ENCODE measurements at places on chromosomes 12 and 14. TPM values are rescaled to one million over a fixed set of nuclear protein-coding genes. Genes with fewer than 3 reads are reported as not detected.

DNA sequence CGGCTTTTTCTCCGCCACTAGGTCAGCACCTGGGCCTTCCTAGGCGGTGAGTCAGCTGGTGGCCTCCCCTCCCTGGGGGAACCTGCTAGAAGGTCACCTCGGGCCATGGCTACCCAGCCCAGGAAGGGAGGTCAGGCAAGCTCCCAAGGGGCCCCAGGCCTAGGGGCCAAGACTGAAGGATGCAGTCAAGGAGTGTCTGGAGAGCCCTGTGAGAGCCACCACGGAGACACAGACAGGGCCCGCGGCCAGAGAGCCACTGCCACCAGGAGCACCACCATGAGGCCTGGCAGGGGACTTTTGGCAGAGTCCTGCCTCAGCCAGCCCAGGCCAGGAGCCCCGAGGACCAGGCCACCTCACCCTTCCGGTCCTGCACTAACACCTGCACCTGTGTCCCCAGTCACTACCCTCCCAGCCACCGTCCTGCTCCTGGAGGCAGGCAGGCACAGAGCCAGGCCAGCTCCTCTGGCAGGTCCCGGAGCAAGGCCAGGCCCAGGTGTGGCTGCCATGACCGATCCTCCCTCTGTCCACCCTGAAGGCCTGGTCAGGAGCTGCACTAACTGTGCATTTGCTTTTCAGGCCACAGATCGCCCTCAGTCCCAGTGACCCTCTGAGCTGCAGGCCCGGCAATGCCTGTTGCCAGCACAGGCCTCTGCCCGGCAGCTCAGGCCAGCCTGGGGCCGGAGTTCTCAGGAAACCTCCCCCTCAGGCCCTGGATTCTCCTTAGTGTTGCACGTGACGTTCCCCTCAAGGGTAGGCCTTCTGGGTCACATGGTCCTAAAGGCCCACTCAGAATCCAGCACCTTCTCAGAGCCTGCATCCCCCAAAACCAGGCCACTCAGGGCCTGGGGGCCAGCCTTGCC lies 6.9 kb downstream of the PHETA1 start:
- peaks cover 7% of the 10 kb centered on the region for H3K4me1 ChIP-seq
- no peak overlapping the region for H3K4me3 ChIP-seq
- peaks cover 8% of the 10 kb centered on the region for H3K36me3 ChIP-seq
- no peaks in the 10 kb centered on the region for H3K27me3 ChIP-seq
- no peak for DNase-seq
- H3K27ac ChIP-seq: no peak overlapping the region

GRCh38 chr14:74478996-74479635 lies 14.0 kb downstream of the NPC2 start:
- peak overlapping the region; percentile 41 for H3K27ac ChIP-seq
- no peak overlapping the region for H3K4me3 ChIP-seq
- DNase-seq: no peak
- peaks cover 12% of the 10 kb centered on the region for H3K4me1 ChIP-seq
- no peaks in the 10 kb centered on the region for H3K36me3 ChIP-seq

DNA sequence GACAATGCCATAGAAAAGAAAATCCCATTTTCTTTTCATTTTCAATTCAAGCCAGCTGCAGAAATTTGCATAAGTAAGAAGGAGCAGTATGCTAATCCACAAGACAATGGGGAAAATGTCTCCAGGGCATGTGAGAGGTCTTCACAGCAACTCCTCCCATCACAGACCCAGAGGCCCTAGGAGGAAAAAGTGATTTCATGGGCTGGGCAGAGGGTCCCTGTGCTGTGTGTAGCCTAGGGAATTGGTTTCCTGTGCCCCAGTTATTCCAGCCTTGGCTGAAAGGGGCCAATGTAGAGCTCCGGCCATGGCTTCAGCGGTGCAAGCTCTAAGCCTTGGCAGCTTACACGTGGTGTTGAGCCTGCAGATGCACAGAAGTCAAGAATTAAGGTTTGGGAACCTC lies 211.4 kb downstream of the CCDC59 start:
- H3K4me1 ChIP-seq: no peaks in the 10 kb centered on the region
- H3K27ac ChIP-seq: no peak overlapping the region
- H3K27me3 ChIP-seq: no peaks in the 10 kb centered on the region

- no peaks in the 10 kb centered on the region for H3K4me1 ChIP-seq
- no peaks in the 10 kb centered on the region for H3K36me3 ChIP-seq
- DNase-seq: no peak
- no peak overlapping the region for H3K27ac ChIP-seq
Measured at GRCh38 chr12:25829192-25829591, 129.3 kb upstream of the RASSF8 start.

The HOMEZ gene
- 14.8 TPM for total RNA-seq

DNA sequence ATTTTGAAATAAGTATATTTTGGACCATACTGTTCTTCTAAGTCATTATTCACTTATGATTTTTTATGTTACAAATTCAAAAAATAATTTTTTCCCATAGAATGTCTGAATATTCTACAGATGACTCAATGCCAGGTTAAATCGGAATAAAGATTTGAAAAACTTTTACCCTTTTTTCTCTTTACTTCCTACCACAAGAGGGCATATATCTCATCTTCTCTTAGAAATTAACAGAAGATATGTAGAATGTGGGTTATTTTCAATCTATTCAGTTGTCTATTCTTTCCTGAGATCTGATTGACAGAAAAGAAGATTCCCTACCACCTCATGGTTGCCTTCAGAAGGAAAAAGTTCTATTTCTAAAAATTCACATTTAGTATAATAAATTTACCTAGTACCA lies 53.0 kb upstream of the KITLG start:
- H3K27ac ChIP-seq: no peak overlapping the region
- no peaks in the 10 kb centered on the region for H3K36me3 ChIP-seq
- DNase-seq: no peak
- H3K4me1 ChIP-seq: no peaks in the 10 kb centered on the region

- H3K36me3 ChIP-seq: peaks cover 34% of the 10 kb centered on the region
- H3K27me3 ChIP-seq: peaks cover 18% of the 10 kb centered on the region
- no peak for DNase-seq
- peak overlapping the region; percentile 95 for H3K4me3 ChIP-seq
Measured at GRCh38 chr12:56160193-56160763, 2.1 kb downstream of the MYL6 start.

The TAS2R19 gene
- total RNA-seq: 2.8 TPM
